ENCODE measurements at places on chromosomes 3 and 15. TPM values are rescaled to one million over a fixed set of nuclear protein-coding genes. Genes with fewer than 3 reads are reported as not detected.

DNA sequence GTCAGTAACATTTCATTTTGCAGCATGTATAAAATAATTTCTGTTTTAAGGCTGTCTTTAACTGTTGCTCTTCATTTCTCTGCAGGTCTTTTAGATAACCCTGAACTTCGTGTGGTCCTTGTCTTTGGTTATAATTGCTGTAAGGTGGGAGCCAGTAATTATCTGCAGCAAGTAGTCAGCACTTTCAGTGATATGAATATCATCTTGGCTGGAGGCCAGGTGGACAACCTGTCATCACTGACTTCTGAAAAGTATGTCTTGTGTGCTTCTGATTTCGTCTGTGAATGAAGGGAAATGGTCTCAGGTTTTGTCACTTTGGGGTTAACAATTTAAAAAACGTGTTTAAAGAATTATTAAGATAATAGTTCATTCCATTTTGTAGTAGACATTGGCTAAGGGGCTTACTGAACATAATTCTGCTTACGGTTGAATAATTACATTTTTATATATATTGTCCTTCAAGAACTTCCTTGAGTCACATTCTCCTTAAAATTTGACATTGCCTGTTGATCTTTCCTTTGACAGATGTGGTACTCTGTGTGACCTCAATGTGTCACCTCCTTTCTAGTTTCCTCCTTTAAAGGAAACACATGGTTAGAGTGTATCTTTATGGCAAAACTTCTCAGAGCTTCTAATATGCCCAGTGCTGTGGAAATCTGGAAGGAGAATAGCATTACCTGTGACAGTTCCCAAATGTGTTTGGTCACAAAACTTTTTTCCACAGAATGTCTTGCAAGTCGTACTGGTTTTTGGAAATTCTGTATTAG lies 26.3 kb downstream of the FBXO22 start:
- no peak overlapping the region for H3K4me3 ChIP-seq
- peaks cover 44% of the 10 kb centered on the region for H3K36me3 ChIP-seq
- no peak for DNase-seq

Gene ZBED2
- not detected for total RNA-seq

DNA sequence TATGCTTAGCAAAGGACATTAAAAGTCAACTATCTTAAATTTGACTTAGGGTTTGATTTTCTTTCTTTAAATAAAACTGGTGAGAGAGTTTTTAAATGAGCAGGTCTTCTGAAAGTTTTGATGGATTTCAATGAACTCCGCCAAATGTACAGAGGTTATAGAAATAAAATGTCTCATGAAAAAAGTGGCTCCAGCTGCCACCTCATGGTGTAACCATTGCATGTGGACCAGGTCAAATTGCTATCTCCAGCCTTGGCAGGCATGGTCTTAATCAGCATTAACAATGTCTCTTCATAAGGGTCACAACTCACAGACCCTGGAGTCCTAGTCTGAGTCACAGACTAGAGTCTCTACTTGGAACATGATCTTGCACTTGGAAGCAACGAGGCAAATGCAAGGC lies 182.3 kb downstream of the ADAMTS17 start:
- no peaks in the 10 kb centered on the region for H3K36me3 ChIP-seq
- no peaks in the 10 kb centered on the region for H3K4me1 ChIP-seq
- H3K4me3 ChIP-seq: no peak overlapping the region
- no peak for DNase-seq
- no peaks in the 10 kb centered on the region for H3K27me3 ChIP-seq
- H3K27ac ChIP-seq: no peak overlapping the region

DNA sequence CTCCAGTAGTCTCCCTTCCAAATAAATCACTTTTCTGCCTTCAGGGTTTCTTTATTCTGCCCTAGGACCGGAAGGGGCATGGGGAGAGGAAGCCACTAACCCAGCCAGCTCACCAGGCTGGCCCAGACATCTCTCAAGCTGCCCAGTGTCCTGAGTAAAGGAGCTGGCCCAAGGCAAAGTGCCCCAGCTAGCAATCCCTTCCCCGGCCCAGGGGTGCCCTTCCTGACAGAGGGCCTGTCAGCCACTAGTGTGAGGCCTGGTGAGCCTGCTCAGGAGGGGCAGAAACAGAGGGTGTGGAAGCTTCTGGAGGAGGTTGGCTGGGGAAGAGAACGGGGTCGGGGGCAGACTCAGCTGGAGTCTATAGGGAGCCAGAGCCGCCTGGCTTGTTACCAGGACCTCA lies 22.2 kb downstream of the SHF start:
- peaks cover 3% of the 10 kb centered on the region for H3K36me3 ChIP-seq
- H3K27me3 ChIP-seq: no peaks in the 10 kb centered on the region
- DNase-seq: no peak
- H3K4me3 ChIP-seq: peak overlapping the region; percentile 63
- peaks cover 7% of the 10 kb centered on the region for H3K4me1 ChIP-seq

Gene MAPKAPK3
- 57.0 TPM for total RNA-seq

Data from H9 (cell line).